Small intestine (tissue), 16 donors: ENCODE measurements at places on chromosomes 11 and 22. TPM values are rescaled to one million over a fixed set of nuclear protein-coding genes. Genes with fewer than 3 reads are reported as not detected.

Gene FAM181B
- polyA plus RNA-seq, result not detected

Gene SLC22A25
- polyA plus RNA-seq, result 0.01 TPM

Gene TMEM121B
- 0.44 TPM for polyA plus RNA-seq

Gene CHST1
- polyA plus RNA-seq, result not detected

Gene MYO18B
- polyA plus RNA-seq, result 0.30 TPM

Gene BEST1
- polyA plus RNA-seq, result 4.7 TPM
